Naive thymus-derived CD4-positive, alpha-beta T cell (primary cell): ENCODE measurements at places on chromosomes 11 and 22. TPM values are rescaled to one million over a fixed set of nuclear protein-coding genes. Genes with fewer than 3 reads are reported as not detected.

DNA sequence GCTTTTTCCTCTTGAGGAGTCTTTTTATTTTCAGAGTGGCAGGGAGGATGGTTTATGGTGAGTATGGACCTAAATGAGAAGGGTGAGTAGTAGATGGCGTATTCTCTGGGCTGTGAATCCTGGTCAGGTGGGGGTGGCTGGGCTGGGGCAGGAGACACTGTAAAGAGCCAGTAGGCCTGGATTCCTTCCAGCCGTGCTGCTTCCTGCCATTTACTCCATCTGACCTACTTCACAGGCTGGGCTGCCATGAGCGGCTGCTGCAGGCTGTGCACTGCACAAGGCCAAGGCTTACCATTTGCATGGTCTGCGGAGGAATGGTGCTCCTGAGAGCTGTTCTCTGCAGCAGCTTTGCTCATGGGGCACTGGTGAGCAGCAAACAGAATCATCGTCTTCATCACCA lies 297.6 kb downstream of the KIRREL3 start:
- no peak for DNase-seq

- DNase-seq, result no peak
Measured at GRCh38 chr22:20957683-20958431, 9.2 kb upstream of the AIFM3 start.

- DNase-seq, result no peak
Measured at GRCh38 chr11:111603611-111604130, 1.4 kb downstream of the SIK2 start.

LINC01488 gene
- total RNA-seq, result not detected

NUP50 gene
- 113 TPM for total RNA-seq
